ENCODE measurements at places on chromosomes 4 and X.

DNA sequence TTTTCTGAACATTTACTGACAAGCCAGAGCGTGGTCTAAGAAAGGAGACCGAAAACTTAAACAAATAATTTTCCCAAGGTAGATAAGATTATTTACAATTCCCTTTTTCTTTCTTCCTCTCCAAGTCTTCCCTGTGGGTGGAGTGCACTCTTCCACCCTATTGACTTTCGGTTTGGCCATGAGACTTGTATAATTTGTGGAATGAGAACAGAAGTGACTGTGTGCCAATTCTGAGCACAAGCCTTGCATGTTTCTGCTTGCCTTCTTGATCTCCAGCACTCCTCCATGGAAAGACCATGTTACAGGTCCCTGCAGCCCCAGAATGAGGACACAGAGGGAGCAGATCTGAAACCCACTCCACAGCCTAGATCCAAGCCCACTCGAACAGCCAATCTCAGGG is 150.0 kb upstream of the HPGD start:
- no peak for DNase-seq

DNA sequence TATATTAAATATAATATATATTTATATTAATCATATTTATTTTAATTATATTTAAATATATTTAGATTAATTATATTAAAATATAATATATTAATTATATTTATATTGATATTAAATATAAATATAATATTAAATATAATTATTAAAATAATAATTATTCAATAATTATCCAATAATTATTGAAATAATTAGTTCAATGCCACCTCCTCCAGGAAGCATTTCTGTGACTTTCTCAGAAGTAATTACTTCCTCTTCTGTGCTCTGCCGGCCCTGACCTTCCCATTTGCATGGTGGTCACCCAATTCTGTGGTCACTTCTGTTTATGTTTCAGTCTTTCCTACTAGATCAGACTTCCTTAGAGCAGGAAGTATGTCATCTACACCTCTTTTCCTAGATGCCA is 45.8 kb downstream of the EVC2 start:
- DNase-seq = no peak

GRCh38 chr4:139655116-139655515 is 10.5 kb upstream of the MGST2 start:
- DNase-seq = peak; percentile 47

DNA sequence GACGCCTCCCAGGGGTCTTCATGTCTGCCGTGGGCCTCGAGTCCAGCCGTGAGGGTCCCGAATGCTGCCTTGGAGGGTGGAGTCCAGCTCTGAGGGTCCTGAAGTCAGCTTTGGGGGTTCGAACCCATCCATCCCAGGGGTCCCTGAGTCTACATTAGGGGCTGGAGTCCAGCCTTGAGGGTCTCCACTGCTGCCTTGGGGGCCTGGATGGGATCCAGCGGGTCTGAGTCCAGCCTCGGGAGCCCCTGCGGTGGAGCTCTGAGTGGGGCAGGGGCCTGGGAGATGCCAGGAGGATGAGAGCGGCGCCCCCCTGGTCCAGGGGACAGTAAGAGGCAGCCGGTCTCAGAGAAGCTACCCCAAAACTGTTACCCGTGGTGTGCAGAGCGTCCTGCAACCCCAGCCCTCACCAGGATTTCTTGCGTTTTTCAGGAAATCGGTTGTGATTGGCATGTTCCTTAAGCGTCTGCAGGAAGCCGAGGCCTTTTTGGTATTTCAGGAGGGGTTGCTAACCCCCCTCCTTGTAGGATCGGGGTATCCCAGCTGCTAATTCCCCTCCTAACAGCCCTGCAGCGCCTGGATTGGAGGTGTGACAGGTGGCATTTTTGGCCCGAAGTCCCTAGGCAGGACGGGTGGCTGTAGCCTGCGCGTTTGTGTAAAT is 1.7 kb upstream of the GTPBP6 start:
- no peak for DNase-seq

- DNase-seq = no peak
Measured at GRCh38 chr4:143302536-143302935, 34.1 kb upstream of the GAB1 start.

- no peak for DNase-seq
Measured at GRCh38 chrX:1589356-1590130, 1.9 kb upstream of the AKAP17A start.

GRCh38 chr4:173937631-173938270 is 345.7 kb downstream of the FBXO8 start:
- no peak for DNase-seq

DNA sequence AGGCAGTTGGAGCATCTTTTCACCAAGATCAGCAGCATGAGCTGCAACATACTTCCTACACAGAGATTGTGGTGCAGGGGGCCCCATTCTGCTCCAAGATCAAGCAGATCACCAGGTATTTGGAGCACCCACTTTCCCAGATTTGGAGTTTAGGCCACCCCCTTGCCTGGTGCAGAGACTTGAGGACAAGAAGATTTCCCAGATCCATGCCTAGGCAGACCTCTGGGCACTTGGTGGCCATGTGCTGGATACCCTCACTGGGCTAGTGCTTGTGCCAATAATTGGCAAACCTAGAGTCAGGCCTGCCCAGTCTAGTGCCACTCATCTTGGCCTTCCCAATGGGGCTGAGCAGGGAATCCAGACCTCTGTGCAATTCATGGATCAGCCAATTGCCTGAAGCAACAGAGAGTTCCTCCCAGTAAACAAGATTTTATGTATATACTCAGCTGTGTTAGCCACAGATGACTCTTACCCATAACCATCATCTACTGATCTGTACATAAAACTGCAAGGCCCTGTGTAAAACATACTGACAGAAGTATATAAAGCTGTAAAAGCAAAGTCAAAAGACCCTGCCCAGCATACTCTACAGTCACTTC is 228.4 kb upstream of the EMCN start:
- DNase-seq = no peak

- DNase-seq = no peak
Measured at GRCh38 chrX:118199997-118200396, 83.4 kb upstream of the KLHL13 start.

DNA sequence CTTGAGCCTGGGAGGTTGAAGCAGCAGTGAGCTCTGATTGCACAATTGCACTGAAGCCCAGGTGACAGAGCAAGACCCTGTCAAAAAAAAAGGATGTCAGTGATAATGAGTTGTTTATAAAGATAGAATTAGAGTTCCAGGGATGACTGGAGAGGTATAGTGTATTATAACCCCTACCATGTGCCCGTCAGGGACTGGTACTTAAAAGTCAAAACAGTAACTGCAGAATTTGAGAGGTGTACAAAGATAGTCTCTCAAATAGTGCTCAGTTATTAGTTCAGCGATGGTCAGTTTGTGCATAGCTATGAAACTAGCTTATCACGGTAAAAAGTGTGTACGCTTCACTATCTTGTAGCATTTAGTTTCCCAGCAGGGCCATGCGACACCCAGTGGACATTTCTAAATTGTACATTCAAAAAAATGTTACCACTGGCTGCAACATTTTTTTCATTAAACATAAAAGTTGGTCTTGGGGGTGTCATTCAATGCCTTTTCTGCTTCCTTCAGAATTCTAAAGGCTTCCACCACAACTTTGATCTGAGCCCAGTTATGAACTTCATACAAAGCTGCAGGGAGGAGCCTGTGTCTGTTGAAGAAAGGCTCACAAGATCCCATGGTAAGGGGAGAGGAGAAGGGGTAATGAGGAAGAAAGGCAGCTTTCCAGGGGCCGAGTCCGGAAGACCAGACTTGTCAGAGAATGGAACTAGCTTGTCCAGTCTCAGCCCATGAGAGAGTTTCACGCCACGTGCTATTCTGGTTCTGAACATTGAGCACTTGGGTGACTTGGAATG is 9.2 kb upstream of the GYG2 start:
- peak; percentile 47 for DNase-seq

DNA sequence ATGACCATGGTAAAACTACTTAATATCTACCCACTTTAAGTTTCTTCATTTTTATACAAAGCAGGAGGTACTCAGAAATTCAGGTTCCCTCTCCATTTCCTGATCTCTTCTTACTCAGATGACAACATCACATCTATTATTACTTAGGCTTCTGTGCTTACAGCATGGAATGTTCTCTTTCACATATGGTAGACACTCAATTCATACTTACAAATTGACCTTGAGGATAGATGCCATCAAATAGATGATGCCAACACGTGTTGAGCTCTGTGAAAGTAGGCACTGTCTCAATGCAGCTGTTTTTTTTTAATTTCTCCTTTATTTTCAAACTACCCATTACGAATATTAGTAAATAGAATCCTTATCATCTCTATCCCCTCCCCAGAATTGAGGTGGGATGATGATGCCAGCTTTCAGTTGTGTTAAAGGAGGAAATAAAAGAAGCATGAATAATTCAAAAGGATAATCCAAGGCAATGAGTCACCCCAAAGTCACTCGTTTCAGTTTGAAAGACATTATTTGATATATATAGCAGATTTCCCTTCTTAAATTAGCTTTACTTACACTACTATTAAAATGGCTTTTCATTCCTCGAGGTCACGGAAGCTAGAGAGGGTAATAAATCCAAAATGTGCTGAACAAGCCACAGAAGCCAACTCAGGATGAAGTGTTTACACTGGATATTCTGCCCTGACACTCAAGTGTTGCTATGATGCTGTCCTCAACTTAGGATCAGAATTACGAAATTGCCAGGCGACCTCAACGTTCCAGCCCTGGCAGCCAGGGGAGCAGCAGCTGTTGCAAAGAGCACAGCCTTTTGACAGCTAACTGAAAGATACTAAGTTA is 124.2 kb upstream of the EOLA2 start:
- DNase-seq = peak; percentile 80

DNA sequence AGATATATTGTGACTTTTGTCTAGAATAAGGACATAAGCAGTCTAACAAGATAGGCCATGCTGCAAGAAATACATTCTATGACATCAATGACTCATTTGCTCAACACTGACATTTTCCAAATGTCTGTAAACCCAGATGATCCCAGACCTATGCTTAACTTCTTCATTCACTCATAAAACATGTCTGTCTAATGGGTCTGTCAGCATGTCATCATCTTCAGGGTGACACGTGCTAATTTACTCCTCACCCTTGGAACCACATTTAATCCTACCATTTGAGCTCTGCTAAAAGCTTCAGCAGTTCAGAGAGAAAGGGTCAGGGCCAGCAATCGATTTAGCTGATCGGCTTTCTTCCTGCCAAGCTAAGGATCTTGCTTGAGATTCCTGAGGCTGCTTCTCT is 109.4 kb upstream of the MAP3K15 start:
- DNase-seq = no peak

DNA sequence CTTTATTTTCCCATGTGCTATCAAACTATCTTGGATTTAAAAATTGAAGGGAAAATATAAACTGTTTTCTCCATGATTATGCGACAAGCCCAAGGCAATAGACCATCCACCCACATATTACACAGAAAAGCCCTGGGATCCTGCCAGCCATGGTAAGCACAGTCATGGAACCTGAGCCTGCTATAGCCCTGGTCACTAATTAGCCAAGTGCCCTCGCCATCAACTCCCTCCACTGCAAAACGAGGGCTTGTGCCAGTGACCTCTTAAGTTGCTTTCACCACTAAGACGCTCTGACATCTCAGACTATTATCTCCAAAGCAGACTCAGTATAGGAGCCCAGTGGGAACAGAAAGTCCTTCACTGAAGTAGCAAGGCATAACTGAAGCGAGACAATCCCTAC is 69.2 kb downstream of the NLGN4X start:
- no peak for DNase-seq

GRCh38 chr4:86333236-86333635 is 26.6 kb downstream of the MAPK10 start:
- no peak for DNase-seq

GRCh38 chrX:153029875-153030274 is 26.4 kb upstream of the PNMA3 start:
- DNase-seq = no peak

- DNase-seq = peak; percentile 80
Measured at GRCh38 chrX:135185795-135186443, 14.7 kb upstream of the CT55 start.

DNA sequence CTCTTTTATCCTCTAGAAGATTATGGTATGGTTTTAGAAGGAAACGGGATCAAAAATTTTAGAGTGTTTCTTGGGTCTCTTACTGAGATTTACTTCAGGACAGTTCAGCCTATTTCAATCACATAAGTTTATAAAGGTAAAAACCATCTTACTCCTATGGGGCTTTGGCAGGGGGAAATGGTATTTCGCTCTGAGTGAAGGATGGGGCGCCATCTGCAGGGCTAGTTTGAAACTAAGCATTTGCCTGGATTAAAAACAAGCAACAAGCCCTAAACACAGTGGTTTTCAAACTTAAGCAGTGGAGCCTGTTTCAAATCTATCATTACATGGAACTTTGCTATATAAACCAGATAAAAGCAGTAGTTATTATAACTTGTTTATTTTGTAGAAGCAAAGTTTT is 361.5 kb upstream of the FMR1 start:
- DNase-seq = peak; percentile 47

GRCh38 chr4:139171876-139172691 is 4.9 kb downstream of the ELF2 start:
- peak; percentile 15 for DNase-seq

- DNase-seq = no peak
Measured at GRCh38 chr4:23770011-23770410, 119.8 kb downstream of the PPARGC1A start.

GRCh38 chrX:40310016-40310415 is 212.3 kb upstream of the BCOR start:
- no peak for DNase-seq

DNA sequence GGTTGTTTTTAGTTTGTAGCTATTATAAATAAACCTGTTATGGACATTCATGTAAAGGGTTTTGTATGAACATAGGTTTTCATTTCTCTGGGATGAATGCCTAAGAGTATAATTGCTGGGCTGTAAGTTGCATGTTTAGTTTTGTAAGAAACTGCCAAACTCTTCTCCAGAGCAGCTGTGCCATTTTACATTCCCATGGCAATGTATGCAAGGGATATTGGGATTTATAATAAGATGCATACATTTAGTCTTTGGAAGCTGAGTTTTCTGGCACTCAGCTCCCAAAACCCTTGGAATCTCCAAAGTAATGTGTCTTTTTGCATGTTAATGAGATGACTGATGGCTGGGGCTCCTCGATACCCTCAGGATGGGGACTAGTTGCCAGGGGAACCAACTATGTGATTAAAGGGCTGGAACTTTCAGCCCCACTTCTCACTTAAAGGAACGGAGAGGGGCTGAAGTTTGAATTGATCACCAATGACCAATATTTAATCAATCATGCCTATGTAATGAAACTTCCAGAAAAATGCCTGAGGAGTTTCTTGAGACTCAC is 44.0 kb downstream of the SERTM2 start:
- no peak for DNase-seq
